Left lung (tissue), 14 donors: ENCODE measurements at places on chromosomes 3 and 15. TPM values are rescaled to one million over a fixed set of nuclear protein-coding genes. Genes with fewer than 3 reads are reported as not detected.

GRCh38 chr3:110895054-110895453, 176.6 kb upstream of the NECTIN3 start:
- DNase-seq = no peak

- no peak for DNase-seq
Measured at GRCh38 chr3:42988097-42988496, 9.0 kb downstream of the GASK1A start.

- DNase-seq = no peak
Measured at GRCh38 chr3:165783383-165783782, 53.8 kb downstream of the BCHE start.

- no peak for DNase-seq
Measured at GRCh38 chr3:143016321-143016972, 15.1 kb downstream of the U2SURP start.

DNA sequence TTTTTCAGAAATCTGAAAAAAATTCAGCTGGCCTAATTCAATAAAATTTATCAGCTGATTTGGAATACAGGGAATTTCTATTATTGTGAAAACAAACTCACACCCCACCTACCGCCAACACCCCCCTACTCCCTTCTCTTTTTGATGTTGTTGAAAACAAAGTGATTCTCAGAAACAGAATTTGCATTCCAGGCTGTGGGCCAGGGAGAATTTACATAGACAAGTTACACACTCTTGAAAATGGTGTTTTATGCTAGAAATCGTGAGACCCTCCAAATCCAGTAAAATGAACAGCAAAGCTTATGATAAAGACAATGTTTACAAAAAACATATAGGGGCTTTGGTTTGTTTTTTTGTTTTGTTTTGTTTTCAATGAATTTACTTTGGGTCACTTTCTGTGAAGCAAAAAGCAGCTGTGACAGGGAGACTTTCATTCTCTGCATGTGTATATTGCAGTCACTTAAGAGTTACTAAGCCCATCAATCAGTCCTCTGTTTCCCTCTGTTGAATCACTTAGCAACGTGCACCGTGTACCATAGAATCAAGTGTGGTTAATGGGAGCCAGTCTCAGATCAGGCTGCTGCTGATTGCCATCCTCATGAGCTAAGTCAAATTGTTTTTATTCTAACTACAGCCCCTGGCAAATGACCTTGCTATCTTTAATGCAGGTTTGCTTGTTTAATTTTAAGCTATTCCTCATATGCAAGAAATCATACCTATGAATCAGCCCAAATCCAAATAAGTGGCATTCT, 159.8 kb downstream of the ALCAM start:
- no peak for DNase-seq

- no peak for DNase-seq
Measured at GRCh38 chr3:10142707-10143560, 1.4 kb downstream of the VHL start.

- DNase-seq = no peak
Measured at GRCh38 chr15:89851673-89852341, 37.2 kb upstream of the ANPEP start.

DNA sequence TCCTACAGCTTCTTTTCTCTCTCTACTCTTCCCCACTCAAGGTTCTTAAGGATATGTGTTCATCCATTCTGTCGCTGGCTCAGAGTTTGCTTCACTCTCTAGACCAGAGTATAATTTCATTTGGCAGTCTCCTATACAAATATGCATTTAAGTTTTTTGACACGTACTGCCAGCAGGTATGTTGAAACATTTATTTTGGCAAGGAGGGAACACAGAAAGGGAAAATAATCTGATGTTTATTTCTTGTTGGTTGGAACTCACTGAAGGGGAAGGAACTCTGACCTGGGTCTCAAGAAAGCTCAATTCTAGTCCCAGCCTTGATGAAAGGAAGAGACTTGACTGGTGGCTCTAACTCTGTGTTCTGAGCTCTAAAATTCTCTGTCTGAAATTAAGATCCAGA, 21.6 kb downstream of the FANCD2 start:
- no peak for DNase-seq

GRCh38 chr3:106183762-106184391, 315.1 kb upstream of the CBLB start:
- DNase-seq = peak; percentile 80

DNA sequence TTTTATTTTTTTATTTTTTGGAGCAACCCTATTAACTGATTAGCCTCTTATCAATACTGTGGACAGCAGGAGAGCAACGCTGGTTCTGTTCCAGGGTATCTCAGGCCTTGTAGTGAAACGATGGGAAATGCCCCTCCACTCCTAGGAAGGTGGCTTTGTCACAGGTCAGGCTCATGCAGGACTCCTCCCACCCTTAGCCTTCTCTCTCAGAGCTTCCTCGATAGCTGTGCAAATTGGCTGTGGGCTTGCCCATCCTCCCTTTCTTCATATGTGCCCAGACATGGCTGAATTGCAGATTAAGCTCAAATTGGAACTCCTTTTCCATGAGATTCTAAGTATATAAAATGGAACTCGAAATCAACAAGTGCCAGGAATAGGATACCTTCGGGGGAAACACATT, 38.5 kb downstream of the TMEM41A start:
- no peak for DNase-seq

DNA sequence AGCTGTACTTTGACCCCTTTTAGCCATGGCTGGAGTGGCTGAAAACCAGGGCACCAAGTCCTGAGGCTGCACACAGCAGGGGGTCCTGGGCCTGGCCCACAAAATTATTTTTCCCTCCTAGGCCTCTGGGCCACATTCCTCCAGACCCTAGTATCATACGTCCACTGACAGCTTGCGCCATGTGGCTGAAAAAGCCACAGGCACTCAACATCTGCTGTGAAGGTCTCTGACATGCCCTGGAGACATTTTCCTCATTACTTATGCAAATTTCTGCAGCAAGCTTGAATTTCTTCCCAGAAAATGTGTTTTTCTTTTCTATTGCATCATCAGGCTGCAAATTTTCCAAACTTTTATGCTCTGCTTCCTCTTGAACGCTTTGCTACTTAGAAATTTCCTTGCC, 239.0 kb downstream of the SQOR start:
- DNase-seq = no peak

- no peak for DNase-seq
Measured at GRCh38 chr15:41812820-41813375, 15.0 kb upstream of the JMJD7 start.

- DNase-seq = no peak
Measured at GRCh38 chr15:27249760-27250109, 278.8 kb downstream of the GABRG3 start.

- DNase-seq = no peak
Measured at GRCh38 chr3:88467191-88467590, 317.4 kb downstream of the C3orf38 start.

DNA sequence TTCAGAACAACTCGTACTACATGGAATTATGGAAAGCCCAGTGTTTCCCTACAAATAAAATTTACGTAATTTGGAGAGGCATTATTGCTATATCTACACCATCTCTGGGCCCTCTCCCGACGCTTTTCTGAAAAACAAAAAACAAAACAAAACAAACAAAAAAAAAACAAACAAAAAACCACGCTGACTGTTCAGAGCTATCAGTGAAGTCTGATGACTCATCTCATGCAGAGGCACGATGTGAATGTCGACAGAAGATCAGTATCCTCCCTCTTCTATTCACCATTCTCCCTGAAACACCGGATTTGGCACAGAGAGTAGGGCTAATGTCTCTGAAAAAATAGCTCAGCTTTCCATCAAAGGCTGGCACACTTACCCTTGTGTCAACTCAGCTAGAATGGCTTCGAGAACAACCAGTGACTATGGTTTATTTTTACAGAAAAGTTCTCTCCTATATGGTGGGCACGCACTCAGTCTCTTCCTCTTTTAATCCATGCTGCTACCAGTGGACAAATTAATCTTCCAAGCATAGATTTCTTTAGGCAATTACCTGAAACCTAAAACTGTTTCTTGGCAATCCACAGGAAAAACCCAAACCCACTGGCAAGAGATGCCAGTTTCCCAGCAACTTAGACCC, 1.5 kb downstream of the CRBN start:
- DNase-seq = no peak

GRCh38 chr3:14429237-14429636, 26.8 kb downstream of the SLC6A6 start:
- DNase-seq = no peak

GRCh38 chr15:80895965-80896364, 93.7 kb downstream of the MESD start:
- no peak for DNase-seq

DNA sequence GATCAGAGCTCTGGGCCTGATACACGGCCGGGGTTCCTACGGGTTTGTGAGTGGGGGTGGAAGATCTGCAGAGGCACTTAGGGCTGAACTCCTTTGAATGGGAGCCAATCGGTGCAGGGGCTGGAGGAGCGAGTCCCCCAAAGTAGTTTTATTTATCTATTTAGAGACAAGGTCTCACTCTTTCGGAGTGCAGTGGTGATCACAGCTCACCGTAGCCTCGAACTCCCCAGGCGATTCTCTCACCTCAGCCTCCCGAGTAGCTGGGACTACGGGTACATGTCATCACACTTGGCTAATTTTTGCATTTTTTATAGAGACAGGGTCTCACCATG, 1.6 kb upstream of the CELSR3 start:
- DNase-seq = no peak

- no peak for DNase-seq
Measured at GRCh38 chr3:140180603-140181002, 245.6 kb downstream of the CLSTN2 start.

DNA sequence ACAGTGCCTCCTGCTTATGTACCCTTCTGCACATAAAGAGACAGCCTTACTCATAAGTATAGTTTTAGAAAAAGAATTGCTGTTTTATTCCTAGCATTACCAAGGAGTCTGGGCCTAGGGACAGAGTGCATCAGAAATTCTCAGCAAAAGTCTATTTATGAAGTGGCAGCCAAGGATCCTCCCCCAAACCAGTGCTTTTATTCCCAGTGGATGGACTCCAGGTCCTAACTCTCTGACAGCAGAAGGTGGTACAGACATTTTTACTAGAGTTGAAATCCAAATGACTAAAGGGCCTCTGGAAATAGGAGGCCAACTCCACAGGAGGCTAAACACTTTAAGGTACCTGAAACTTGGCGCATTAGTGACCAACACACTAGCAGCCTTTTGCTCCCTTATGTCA, 407.2 kb upstream of the TPRG1 start:
- no peak for DNase-seq

GRCh38 chr3:62911526-62911925, 36.3 kb upstream of the CADPS start:
- DNase-seq = no peak

DNA sequence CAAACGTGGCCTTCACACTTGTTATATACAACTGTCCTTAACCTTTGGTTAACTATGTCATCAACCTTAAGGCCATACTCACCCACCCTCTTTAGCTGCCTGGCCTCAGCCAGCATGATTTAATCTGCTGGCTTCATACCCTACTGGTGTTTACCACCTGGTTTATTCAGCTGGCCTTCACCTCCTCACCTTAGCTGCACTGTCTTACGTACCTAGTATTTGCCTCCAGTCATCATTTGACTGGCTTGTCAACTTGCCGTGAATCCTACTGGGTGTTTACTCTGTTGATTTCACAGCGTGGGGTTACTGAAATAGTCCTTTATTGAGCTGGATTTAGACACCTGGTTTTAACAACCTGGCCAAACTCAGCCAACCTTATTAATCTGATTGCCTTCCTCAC, 102.8 kb downstream of the IL12A start:
- DNase-seq = no peak

- DNase-seq = peak; percentile 79
Measured at GRCh38 chr3:49906073-49906743, 2.5 kb upstream of the MST1R start.

DNA sequence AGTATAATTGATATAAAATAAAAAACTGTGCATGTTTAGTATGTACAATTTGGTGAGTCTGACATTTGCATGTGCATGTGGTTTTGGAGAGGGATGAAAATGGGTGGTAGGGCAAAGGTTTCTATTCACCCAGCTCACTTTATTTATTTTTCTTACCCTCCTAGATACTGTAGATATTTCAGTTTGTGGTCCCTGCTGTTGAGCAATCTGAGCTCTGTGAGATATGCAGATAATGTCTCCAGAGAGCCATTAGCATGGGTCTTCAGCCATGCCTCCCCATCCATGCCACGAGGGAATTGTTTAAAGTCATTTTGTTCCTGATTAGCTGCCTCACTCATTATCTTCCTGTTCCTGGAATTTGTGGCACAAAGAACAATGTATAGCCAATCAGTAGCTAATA, 44.4 kb upstream of the B3GALNT1 start:
- DNase-seq = no peak

- DNase-seq = no peak
Measured at GRCh38 chr3:111418391-111418790, 123.6 kb upstream of the CD96 start.

- DNase-seq = no peak
Measured at GRCh38 chr15:80503319-80503952, 99.3 kb downstream of the ARNT2 start.

DNA sequence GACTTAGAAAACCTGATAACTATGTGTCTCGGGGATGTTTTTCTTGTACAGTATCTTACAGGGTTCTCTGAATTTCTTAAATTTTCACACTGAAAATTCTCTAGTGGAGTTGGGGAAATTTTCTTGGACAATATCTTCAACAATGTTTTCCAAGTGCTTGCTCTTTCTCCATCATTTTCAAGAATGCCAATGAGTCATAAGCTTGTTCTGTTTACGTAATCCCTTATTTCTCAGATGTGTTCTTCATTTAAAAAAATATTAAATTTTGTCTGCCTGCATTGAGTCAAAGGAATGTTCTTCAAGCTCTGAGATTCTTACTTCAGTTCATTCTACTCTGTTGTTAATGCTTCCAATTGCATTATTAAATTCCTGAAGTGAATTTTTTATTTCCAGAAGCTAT, 21.9 kb upstream of the PLSCR2 start:
- no peak for DNase-seq

DNA sequence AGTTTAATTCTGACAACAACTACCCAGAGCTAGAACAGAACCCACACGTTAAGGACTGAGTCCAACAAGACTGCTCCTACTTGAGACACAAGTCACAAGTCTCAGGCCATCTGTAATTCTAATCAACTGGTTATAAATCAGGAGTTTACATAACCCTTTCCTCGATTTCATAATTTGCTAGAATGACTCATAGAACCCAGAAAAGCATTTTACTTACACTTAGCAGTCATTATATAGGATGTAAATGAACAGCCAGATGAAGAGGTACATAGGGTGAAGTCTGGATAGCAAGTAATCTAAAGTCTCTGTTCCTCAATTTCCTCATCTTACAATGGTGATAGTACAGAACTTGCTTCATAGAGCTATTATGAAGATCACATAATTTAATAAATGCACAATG, 1018.2 kb downstream of the DIPK2A start:
- DNase-seq = peak; percentile 86

GRCh38 chr15:38750786-38751185, 186.2 kb upstream of the RASGRP1 start:
- no peak for DNase-seq

GRCh38 chr3:184380627-184381260, 890 bp downstream of the CHRD start:
- DNase-seq = peak; percentile 74

Gene VEPH1
- 44.1 TPM for polyA plus RNA-seq

Gene CEP63
- polyA plus RNA-seq = 35.8 TPM

Gene UCN2
- not detected for polyA plus RNA-seq

Gene RTP4
- 0.49 TPM for polyA plus RNA-seq

Gene GHSR
- not detected for polyA plus RNA-seq

Gene TAGLN3
- polyA plus RNA-seq = 2.9 TPM

Gene CD276
- polyA plus RNA-seq = 185 TPM

Gene ADCY5
- 14.8 TPM for polyA plus RNA-seq

Gene PLCB2
- polyA plus RNA-seq = 19.6 TPM

Gene ADAMTS7
- 34.4 TPM for polyA plus RNA-seq

Gene ITGB5
- polyA plus RNA-seq = 68.2 TPM

Gene RASL12
- 126 TPM for polyA plus RNA-seq

Gene MRAS
- 18.8 TPM for polyA plus RNA-seq

Gene C3orf49
- 1.1 TPM for polyA plus RNA-seq

Gene CTDSPL
- 117 TPM for polyA plus RNA-seq

Gene SYNPR
- polyA plus RNA-seq = not detected

Gene CPN2
- not detected for polyA plus RNA-seq
